ENCODE measurements at places on chromosomes 12 and 14.
A peak's percentile ranks its signal among the peaks of the same experiment; 100 is the strongest.

GRCh38 chr12:112939761-112940381, 1.6 kb downstream of the OAS3 start:
- DNase-seq, result no peak

- DNase-seq, result no peak
These were observed 6.3 kb downstream of the METAP2 start for GRCh38 chr12:95480230-95480629.

- no peak for DNase-seq
These were observed 45.4 kb upstream of the USP15 start for GRCh38 chr12:62214846-62215245.

- no peak for DNase-seq
These were observed 34.7 kb downstream of the CCDC92 start for GRCh38 chr12:123937707-123938591.

DNA sequence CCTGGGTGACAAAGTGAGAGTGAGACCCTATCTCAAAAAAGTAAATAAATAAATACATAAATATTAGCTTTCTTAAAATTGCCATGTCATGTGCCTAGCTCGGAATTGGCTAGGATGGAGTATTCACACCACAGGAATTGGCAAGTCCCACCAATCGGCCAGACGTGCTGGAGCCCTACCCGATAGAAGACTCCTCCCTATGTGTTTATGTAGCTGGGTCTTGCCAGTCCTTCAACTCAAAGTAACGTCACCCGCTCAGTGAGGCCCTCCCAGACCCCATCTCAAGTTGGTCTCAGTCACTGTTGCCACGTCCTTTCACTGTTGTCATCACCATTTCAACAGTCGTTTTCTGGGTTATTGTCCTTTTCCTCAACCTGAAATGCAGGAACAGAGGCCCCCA, 20.2 kb downstream of the VRTN start:
- DNase-seq, result no peak

GRCh38 chr14:69137843-69138535, 14.9 kb downstream of the DCAF5 start:
- DNase-seq, result no peak

DNA sequence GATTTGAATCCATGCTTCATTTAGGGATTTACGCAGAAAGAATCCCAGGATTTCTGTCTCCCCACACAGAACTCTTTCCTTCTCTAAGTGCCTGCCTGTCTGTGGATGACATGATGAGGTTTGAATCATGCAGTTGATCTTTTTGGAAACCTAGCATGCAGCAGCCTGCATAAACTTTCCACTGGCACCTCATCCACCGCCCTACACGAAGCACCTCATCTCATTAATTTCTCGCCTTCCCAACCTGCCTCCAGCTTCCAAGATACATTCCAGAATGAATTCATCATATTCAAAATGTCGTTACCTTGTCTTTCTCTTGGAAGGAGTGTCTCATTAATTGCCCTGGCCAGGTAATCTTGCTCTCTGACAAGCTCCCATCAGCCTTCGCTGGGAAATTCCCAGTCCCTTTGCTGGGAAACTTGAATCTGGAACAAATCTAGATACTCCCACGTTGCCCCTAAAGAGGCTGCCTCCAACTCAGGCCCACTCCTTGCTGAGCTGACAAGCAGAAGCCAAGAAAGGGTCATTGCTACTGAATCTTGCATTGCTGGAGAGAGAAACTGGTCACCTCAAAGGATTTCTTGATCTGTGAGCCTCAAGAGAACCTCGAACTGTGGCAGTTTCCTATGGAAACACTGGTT, 48.2 kb downstream of the SERPINA3 start:
- no peak for DNase-seq

DNA sequence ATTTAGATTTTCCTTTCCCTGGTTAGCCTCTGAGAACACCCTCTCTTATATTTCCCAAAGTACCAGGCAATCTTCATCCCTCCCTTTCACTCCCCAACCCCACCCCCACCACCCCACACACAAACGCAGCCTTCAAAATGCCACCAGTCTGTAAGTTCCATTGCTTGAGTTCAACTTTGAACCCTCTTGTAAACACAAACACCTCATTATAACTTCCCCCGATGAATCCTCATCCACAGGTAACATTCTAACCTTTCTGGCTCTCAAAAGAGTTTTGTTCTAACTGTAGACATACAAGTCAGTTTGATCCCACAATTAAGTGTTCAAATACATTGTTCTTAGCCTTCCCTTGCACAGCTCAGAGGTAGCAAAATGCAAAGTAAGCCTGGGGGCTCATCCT, 199.4 kb upstream of the FOXN3 start:
- no peak for DNase-seq

GRCh38 chr12:106987846-106988245, 900 bp upstream of the MTERF2 start:
- DNase-seq, result no peak

- peak; percentile 12 for DNase-seq
These were observed 601 bp downstream of the KLC1 start for GRCh38 chr14:103629503-103630121.

- DNase-seq, result no peak
These were observed 39.7 kb upstream of the PSMA6 start for GRCh38 chr14:35252451-35252868.

DNA sequence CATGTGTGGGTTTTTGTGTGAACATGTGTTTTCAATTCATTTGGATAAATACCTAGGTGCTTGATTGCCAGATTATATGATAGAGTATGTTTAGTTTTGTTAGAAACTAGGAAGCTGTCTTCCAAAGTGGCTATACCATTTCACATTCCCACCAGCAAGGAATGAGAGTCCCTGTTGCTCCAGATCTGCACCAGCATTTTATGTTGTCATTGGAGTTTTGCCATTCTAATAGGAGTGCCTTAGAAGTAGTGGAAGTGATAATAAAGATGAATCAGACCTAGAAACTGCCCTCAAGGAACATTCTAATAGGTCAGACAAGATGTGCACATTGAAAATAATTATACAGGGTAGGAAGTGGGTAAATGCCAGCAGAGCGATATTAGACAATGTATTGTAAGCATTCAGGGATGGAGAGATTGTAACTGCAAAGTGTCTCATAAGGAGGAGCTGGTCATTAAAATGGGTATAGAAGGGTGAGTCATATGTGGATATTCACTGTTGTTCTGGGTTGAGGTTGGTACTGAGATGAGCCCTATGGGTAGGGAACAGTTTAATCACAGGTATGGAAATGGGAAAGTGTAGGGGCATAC, 71.4 kb downstream of the MNAT1 start:
- DNase-seq, result no peak

- peak; percentile 87 for DNase-seq
These were observed 44.0 kb upstream of the REP15 start for GRCh38 chr12:27652174-27652763.

DNA sequence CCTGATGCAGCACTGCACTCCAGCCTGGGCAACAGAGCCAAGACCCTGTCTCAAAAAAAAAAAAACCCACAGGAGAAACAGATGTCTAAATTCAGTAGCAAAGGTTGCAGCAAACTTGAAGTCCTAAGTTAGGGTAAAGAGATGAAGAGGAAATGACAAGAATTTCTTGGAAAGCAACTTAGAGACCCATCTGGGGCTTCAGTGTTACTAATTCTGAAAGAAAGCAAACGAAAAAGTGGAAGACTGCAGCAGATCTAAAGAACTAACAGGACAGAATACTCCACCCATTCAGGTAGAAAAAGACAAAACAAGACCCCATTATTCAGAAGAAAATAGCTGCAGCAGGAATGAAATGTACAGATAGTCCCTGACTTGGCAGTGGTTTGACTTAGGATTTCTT, 31.9 kb downstream of the RESF1 start:
- DNase-seq, result no peak

- DNase-seq, result no peak
These were observed 723.4 kb downstream of the TRHDE start for GRCh38 chr12:72995616-72996015.

DNA sequence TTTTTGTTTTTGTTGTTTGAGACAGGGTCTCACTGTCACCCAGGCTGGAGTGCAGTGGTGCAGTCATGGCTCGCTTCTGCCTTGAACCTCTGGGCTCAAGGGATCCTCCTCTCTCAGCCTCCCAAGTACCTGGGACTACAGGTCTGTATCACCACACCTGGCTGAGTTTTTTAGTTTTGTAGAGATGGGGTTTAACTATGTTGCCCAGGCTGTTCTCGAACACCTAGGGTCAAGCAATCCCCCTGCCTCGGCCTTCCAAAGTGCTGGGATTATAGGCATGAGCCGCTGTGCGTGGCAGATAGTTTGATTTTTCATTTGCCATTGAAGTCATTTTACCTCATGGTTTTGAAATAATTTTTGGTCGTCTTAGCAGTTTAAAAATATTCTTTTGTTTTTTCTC, 94.3 kb upstream of the EIF5 start:
- DNase-seq, result no peak

- peak; percentile 42 for DNase-seq
These were observed 67.8 kb downstream of the VWF start for GRCh38 chr12:6056406-6057240.

DNA sequence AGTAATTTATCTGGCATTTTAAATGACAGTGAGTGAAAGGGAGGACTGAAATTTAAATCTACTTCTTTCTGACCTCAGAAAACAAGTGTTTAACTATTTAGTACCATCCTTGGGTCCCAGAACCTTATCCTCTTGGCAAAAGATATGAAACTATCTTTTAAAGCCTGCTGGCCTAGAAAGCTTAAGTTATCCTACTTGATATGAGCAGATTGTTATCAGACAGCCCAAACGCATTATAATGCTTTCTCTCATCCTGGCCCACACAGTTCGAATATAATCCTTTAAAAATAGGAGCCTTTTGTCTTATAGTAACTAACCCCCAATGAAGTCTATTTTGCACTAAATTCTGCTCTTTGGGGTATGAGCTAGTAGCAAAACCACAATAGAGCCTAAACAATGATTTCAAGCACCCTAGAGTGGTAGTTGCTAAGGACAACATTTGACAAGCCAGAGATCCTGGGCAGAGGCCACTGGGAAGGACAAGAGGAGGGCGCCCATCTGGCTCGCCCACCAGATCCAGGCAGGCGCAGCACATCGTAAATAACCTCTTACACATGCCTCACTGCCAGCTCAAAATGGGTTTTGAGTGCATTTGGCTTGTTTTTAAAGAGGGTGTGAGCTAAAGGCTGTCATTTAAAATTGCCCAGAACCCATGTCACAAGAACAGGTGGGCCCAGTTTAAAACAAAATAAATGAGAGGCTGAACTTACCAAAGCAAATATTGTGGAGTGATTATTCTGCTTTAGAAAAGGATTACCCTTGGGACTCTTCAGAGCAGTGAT, 37.7 kb upstream of the CRY1 start:
- no peak for DNase-seq

DNA sequence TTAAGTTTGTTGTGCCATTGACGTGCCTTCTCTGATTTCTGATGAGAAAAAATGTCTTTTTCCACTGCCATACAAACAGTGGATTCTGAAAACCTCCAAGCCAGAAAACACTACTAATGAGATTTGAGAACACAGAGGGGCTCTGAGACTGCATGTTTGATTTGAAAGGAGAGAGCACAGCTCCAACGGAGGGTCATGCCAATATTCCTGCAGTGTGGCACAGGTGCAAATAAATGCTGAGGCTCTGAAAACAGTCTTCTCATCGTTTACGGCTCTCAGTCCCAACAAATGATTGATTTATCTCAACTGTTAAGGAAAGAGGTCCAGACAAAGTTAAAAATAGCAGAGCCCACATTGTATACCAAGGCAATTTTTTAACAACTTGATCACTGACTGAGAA, 128.7 kb downstream of the KCNH5 start:
- DNase-seq, result no peak

DNA sequence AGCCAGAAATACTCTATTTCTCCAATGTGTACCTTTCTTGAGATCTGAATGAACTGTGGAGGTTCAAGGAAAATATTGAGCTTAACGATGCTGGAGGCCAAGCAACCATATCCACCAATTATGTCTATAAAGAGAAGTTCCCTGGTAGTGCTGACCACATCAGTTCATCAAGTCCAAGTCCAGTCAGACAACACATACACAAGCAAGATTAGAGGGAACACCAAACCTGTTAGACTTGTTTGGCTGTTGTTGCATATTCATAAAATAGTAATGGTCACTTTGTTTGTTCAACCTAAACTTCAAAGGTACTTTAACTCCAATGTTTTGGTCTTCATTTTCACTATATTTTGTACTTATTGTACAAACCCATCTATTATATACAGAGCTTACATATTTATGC, 81.6 kb downstream of the LMO3 start:
- no peak for DNase-seq

GRCh38 chr12:27359578-27360340, 27.1 kb downstream of the BMAL2 start:
- no peak for DNase-seq

- DNase-seq, result no peak
These were observed 10.2 kb downstream of the BDKRB2 start for GRCh38 chr14:96214793-96215192.

DNA sequence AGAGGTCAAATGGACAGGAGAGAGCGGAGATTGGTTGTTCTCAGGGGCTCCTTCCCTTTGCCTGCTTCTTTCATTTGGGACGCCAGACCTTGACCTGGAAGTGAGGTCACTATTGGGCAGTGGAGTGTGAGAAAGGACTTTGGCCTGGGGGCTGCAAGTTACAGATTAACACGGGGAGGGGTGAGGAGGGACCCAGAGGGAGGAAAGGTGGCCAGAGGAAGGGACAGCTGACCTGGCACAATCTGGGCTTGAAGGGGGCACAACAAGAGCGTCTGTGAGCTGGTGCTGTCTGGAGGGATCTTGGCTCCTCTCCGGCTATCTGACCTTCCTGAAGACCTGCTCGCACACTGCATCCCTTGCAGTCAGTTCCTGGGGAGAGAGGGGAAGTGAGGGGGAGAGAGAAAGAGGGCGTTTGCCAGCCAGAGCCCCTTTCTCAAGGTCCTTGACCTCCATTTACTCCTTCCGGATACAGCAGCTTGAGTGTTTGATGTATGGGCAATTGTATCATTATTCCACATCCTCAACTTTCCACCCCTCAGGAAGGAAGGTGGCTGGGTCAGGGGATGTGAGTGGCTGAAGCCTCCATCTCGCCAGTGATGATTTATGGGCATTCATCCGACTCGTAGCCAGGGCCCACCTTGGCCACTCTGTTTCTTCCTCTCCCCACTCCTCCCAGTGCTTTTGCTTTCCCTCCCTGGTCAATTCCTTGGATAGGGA, 4.7 kb downstream of the RBP5 start:
- no peak for DNase-seq

DNA sequence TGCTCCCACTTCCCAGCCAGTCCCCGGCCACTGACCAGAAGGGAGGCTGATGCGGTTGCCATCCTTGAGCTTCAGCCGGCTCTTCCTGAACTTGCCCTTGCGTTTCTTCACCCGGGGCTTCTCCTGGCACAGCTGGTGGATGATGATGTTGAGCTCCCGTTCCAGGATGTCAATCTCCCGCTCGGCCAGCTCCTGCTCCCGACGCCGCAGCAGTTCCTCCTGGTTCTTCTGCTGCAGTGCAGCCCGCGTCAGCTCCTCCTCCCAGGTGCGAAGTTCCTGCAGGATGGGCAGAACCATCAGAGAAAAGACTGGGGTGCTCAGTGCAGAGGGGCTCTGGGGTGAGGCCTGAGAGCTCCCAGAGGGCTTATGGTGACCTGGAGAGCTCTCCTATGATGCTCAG, 67.0 kb downstream of the MAP3K9 start:
- DNase-seq, result no peak

GRCh38 chr14:45810152-45810872, 557.3 kb upstream of the MIS18BP1 start:
- DNase-seq, result peak; percentile 9

- DNase-seq, result no peak
These were observed 2.2 kb downstream of the BLOC1S1 start for GRCh38 chr12:55718015-55718414.

Data from ACHN (cell line).